ENCODE measurements at places on chromosomes 6 and 20.

- DNase-seq = no peak
Observed at GRCh38 chr20:49323622-49324238, 45.9 kb upstream of the ZNFX1 start.

GRCh38 chr6:28506807-28507475 lies 8.7 kb downstream of the GPX6 start:
- no peak for DNase-seq

GRCh38 chr6:140360651-140361050 lies 986.2 kb upstream of the CITED2 start:
- DNase-seq = no peak

DNA sequence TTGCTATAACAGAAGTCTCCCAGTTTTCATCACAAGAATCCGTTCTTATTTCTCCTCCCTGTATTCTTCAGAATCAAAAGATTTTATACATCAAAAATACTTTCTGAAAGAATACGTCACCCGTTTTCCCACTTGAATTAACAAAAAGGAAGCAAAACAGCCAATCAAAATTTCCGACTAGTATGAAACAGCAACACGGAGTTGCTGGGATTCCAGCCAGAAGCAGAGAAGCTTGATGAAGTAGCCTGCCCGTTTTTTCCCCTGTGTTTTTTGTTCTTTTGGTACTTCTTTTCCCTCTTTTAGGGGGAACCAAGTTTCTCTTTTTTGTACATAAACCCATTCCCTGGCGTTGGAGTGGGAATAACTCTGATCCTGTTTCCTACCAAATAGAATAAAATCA lies 14.6 kb downstream of the TXLNB start:
- no peak for DNase-seq

- DNase-seq = peak; percentile 82
Observed at GRCh38 chr20:49928411-49929141, 7.6 kb upstream of the RNF114 start.

- no peak for DNase-seq
Observed at GRCh38 chr6:163309491-163310026, 105.0 kb upstream of the QKI start.

GRCh38 chr20:19508449-19508848 lies 249.6 kb upstream of the RIN2 start:
- no peak for DNase-seq

DNA sequence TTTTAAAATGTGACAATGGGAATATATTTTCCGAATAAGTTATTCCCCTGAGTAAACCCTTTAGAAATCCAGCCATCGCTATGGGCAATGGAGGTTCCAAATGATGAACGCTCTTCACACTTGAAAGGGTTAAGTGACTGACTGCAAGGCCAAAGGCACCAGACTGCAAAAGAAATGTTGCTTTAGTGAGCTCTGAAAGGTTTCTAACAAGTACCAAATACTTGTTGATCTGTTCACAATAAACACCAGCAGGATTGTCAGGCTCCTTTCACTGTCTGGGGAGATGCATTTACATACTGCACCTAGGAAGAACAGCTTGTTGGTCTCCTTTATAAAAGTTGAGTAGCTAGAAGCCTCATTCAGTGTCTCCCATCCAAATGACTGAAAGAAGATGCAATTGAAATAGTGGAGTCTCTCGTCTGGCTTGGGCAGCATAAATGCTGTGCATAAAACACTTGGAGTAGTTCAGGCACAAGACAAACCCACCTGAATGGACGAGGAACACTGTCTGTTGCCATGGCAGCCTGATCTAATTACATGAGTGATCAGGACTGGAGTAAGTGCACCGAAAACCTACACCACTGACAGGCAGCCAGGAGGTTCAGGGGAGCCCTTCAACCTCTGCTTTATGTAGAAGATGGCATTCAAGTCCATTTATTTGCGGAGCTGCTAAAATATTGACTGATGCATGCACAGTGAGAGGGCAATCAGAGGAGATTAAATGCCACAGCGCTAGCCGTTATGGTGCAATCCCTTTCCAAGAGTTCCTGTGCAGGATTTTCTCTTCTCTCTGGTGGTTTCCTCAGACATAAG lies 2.9 kb downstream of the ATXN1 start:
- no peak for DNase-seq

- no peak for DNase-seq
Observed at GRCh38 chr20:63884506-63885263, 10.2 kb upstream of the DNAJC5 start.

DNA sequence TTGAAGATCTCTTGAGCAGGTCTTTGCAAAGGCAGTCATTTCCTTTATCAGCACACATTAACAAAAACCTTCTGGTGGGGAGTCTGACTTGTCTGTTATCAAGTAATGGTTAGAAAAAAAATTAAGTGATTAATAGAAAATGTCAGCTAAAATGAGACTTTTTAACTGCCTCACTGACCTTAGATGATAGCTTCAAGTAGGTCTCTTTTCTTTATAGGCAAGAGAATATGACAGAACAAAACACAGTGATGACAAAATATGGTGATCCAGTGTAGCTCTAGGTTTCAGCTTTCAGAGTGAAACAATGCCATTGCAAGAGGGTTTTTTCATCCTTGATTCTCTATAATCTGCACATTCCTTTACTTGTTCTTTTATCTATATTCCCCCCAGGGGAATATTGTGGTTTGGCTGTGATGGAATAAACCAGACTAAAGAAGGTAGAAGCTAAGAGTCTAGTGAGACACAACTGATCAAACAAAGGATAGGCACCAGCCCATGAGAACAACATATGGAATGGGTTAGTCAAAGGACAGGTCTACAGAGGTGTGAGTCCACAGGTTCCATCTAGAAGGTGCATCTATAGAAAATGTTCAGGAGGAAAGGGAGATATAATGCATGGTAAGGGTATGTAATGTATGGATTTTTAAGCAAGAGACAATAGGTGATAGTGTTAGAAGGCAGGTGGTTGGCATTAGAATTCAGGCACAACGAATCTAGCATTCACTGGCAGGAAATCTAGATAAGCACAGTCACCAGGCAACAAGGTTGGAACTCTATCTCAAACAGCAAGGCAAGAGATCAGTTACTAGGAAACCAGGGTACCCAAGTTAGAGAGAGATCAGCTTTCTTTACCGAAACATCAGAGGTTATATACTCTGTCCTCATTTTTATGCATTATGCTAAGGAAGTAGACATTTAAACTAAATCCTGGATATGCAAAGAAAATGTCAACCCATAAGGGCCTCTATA lies 228.9 kb upstream of the SMLR1 start:
- DNase-seq = no peak

GRCh38 chr20:46228670-46229069 lies 79.6 kb downstream of the CDH22 start:
- no peak for DNase-seq

DNA sequence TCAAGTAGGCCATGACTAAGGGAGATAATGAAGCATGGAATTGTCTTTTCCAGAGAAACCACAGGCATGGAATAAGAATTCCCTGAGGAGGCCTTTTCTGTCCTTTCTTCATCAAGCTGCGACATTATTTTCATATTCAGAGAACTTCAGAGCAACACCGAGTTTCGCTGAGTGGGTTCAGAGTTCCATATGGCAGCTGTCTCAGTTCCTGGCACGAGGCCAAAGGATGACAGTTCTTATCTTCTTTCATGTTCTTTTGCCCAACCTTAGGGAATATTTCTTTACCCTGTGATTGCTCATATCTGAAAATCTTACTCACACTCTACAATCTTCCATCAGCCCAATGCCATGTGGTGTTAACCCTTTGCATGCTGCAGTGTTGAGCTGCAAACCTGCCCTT lies 135.3 kb upstream of the BMP2 start:
- DNase-seq = peak; percentile 54

GRCh38 chr6:6225885-6226529 lies 94.5 kb downstream of the F13A1 start:
- DNase-seq = peak; percentile 14

Data from right lung (tissue), 10 donors.